CD4-positive, alpha-beta memory T cell (primary cell): ENCODE measurements at places on chromosomes 5 and 9.

- DNase-seq, result no peak
These were observed 10.5 kb downstream of the ECM2 start for GRCh38 chr9:92525306-92525705.

GRCh38 chr9:132798817-132799790 lies 79.0 kb downstream of the AK8 start:
- no peak for DNase-seq

DNA sequence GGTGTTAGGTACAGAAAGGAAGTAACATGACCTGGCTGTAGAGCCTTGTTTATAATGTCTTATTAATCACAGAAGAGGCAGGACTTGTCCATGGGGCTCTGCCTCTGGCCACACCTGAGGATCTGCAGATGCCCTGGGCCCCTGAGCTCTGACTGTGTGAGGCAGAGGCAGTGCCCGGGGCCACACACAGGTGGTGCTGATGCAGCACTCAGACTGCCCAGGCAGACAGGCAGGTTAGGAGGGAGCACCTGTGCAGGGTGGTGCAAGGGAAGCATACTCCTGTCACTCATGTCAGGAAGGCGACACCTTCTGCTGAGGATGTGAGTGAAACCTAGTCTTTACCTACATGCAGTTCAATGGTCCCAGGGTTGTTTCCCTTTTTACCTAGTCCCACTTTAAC lies 88.7 kb downstream of the CFAP90 start:
- no peak for DNase-seq

DNA sequence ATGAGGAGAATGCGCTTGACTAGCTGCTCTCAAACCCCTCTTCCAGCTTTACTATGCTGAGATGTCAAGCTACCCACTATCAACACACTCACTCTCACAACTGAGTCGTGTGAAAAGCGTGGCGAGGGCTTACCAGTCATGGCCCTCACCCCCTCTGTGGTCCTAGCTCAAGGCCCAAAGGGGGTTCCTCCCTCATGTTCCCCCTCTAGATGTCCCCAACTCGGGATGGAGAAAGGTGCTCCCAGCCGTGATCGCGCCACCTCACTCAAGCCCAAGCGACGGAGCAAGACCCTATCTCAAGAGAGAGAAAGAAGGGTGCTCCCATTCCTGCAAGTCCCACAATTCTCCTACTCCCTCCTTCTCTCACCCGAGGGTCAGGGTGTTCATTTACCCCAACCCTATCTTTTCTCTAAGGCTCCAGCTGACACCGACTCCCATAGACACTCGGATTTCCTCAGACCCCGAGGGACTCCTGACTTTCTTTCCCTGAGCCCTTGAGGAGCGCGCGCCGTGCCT lies 559 bp downstream of the SLC38A9 start:
- DNase-seq, result no peak

GRCh38 chr9:4982721-4983482 lies 2.2 kb upstream of the JAK2 start:
- no peak for DNase-seq

- no peak for DNase-seq
These were observed 21.0 kb upstream of the WWC1 start for GRCh38 chr5:168270476-168270875.

DNA sequence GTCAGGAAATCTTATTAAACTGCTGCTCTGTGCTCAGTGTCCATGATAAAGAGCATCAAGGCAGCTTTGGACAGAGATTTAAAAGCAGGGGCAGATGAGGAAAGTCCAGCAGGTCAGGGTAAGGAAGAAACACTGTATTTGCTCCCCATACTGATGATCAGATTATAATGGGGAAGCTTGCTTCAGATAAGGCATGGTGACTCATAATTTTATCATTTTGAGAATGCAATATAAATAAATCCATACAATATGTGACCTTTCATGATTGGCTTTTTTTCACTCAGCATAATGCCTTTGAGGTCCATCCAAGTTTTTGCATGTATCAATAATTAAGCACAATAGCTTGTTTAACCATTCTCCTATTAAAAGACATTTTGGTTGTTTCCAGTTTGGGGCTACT lies 48.1 kb upstream of the LHFPL2 start:
- DNase-seq, result no peak

DNA sequence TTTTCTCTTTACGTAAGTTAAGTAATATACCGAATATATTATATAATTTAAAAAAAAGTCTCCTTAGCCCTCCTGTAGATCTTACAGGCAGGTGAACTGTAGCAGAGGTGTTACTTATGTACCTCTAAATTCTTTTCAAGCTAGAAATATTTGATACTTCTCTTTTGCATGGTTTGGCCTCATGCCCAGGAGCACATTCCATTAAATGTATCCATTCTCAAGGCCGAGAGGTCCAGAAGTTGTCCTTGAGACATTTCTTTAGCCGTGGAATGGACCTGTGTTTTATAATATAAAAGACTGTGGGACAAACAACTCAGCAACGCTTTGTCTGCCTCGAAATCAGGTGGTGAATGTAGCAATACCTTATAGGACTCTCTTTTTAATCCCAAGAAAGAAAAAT lies 184.5 kb downstream of the TRIO start:
- DNase-seq, result no peak

DNA sequence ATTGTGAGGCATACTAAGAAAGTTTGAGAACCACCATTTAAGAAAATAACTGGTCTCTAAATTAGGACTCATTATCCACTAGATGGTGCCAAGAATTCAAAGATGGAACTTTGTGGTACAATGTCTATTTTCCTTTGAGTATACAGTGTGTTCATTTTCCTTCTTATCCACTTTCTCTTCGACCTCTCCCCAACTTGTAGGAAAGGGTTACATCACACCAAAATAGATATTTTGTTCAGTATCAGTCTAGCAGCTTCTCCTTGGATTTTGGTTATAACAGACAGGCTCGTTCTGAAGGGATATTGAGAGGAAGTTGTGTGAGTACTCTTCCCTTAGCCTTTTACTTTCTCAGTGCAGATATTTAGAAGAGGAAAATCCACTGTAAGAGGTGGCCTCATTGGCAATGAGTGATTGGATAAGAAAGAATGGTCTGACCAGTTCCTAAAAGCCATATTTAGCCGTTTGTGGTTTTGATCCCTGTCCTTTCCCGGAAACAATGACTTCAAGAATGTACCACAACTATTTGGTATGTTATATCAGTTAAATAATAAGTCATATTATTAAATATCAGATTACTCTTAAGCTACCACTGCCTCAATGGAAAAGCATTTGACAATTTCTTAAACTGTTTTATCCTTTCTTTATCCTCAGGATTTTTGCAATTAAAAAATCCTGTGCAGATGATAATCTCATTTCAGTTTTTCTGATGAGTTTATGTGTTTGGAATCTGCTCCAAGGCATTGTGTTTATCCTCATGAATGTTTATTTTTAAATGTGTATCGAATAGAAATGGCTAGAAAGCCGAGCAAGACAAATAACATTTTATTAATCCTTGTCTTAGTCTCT lies 69.0 kb upstream of the GRAMD2B start:
- DNase-seq, result no peak

- DNase-seq, result no peak
These were observed 24.8 kb downstream of the HRH2 start for GRCh38 chr5:175682664-175683063.

GRCh38 chr5:64100203-64100602 lies 65.4 kb upstream of the RNF180 start:
- DNase-seq, result no peak

DNA sequence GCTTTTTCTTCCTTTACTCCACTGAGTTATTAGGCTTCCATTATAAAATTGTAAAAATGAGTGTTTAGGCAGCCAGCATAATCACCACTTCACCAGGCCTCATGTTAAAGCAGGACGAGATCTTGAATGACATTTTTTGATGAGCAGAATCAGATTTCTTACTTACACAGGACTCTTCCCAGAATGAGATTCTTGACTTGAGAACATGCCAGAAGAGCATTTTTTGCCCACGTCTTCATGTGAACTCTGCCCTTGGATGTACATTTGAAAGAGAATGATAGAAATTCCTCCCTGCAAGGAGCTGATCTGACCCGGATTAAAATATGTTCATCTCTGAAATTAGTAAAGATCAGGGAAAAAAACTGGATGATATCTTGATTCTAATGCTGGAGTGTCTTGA lies 212.1 kb upstream of the ADRA1B start:
- DNase-seq, result no peak

DNA sequence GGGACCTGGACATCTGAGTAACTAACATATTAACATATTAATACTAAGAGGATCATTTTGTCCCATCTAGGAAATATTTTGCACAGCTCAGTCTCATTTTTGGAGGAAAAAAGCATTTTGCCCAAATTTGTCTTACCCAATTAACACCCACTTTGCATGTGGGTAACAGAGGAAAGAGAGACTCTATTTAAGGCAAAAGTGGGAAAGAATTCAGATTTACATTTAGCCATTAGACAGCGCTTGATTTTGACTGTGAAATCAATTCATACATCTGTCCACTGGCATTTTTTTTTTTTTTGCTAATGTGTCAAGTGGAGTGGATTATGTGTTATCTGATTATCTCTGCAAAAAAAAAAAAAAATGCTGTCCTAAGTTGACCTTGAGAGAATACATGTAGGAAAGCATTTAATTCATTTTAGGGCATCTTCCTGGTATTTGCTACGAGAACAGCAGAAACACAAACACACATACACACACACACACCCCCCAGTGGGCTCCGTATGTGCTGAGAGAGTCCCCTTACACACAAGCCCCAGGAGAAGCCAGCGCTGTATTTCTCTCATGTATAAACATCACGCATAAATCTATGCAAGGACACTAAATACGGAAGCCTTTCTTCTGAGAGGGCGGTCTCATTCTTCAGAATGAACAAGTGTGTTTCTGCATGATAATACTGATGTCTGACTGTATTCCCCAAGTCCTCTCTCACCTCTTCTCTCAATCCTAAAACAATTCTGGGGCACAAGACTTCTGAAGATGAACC lies 202.0 kb upstream of the KLF9 start:
- DNase-seq, result no peak

DNA sequence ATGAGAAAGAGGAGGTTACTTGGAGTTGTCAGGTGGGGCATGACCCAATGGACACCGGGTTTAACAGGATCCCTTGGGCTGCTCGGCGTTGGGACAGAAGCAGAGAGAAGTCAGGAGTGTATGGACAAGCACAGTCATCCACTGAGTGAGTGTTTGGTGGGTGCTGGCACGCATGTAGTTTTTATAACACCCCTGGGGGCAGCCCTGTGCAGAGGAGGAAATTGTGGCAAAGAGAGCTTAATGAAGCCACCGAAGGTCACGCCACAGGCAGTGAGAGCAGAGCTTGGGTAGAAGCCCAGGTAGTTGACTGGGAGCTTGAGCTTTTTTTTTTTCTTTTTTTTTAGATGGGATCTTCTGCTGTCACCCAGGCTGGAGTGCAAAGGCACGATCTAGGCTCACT lies 43.2 kb upstream of the IER5L start:
- DNase-seq, result no peak

DNA sequence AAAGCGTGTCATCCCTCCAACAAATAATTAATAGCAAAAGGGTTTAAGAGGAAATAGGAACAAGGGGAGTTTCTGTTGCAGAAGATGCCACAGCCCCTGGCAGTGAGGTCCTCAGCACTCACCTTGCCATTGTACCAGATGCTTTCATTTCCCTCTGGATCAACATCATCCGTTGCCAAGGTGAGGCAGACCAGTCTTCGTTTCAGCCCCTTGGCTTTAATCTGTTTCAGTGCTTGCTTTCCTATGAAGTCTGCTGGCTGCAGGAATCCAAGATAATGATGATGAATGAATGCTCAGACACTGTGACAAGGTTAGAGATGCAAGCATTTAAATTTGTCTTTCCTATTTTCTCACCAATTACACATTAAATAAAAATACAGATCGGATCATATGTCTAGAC lies 20.0 kb upstream of the ARSB start:
- no peak for DNase-seq

GRCh38 chr9:99753436-99753835 lies 68.2 kb upstream of the NR4A3 start:
- DNase-seq, result no peak

GRCh38 chr5:75701856-75702255 lies 15.4 kb downstream of the POC5 start:
- DNase-seq, result no peak

DNA sequence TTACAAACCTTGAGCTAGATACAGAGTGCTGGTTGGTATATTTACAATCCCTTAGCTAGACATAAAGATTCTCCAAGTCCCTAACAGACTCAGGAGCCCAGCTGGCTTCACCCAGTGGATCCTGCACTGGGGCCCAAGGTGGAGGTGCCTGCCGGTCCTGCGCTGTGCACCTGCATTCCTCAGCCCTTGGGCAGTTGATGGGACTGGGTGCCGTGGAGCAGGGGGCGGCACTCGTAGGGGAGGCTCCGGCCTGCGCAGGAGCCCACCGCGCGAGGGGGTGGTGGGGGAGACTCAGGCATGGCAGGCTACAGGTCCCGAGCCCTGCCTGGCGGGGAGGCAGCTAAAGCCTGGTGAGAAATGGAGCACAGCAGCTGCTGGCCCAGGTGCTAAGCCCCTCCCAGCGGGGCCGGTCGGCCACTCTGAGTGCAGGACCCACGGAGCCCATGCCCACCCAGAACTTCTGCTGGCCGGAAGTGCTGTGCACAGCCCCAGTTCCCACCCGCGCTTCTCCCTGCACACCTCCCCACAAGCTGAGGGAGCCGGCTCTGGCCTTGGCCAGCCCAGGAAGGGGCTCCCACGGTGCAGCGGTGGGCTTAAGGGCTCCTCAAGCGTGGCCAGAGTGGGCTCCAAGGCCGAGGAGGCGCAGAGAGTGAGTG lies 1464.7 kb downstream of the EFNA5 start:
- DNase-seq, result no peak

DNA sequence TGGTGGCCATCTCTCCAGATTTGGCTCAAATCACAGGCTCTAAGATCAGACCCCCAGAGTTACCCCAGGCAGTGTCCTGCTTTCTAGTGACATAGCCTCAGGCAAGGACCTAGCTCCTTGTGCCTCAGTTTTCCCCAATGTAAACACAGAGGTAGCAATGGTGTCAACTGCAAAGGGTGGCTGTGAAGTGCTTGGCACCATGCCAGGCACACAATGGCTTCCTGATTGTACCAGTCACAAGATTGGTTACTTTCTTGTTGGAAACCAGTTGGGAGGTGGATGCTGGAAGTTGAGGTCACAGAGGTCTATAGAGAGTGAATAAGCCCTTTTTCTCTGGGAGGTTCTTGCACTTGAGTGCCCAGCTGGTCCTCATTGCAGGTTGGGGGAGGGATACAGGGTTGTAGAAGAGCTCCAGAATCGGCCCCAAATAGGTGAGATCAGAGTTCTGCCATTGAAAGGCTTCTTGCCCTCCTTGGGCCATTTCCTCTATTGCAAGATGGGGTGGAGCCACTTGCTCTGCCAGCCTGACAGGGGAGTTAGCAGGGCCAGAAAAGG lies 2.3 kb downstream of the STKLD1 start:
- no peak for DNase-seq

GRCh38 chr5:91074615-91075014 lies 308.5 kb downstream of the ARRDC3 start:
- no peak for DNase-seq
